ENCODE measurements at places on chromosomes 12 and 14.

- no peak for DNase-seq
Observed at GRCh38 chr14:76236172-76237130, 84.7 kb downstream of the GPATCH2L start.

DNA sequence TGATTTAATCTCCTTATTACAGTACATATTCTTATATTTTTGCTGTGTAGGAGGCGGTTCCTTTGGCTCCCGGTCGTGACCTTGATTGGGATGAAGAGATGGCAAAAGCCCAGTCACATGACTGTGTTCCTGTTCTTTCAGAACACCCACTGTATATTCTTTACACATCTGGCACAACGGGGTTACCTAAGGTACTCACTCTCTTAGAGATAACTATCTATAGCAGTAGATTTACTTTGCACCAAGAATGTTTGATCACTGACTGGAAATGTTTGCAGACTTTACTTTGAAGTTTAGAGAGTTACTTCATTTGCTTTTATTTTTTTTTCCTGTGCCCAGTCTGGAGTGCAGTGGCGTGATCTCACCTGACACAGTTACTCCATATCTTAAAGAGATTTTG lies 65.2 kb downstream of the ACSS3 start:
- DNase-seq, result no peak

- no peak for DNase-seq
Observed at GRCh38 chr12:91639327-91639726, 456.7 kb upstream of the DCN start.

- no peak for DNase-seq
Observed at GRCh38 chr12:128426511-128426910, 159.5 kb downstream of the TMEM132C start.

- DNase-seq, result no peak
Observed at GRCh38 chr14:22026527-22026926, 352.9 kb upstream of the OR4E1 start.
